ENCODE measurements at places on chromosomes 1 and 21.
A peak's percentile ranks its signal among the peaks of the same experiment; 100 is the strongest.

DNA sequence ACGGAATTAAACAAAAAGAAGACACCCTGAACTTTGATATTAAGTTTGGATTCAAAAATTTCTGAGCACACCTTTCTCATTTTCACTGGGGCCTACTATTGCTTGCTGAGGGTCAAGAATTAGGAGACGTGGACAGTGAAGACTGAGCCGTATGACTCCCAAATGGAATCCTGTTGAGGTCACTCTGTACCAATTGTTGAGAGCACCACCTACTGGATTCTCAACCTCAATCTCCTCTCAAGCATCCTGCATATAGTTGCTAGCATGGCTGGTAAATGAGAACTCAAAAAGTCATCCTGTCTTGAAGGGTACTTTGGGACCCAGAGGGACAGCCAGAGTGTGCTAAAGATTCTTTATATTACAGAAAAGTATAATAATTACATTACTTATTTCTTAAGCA lies 20.2 kb upstream of the MTR start:
- no peak for DNase-seq

DNA sequence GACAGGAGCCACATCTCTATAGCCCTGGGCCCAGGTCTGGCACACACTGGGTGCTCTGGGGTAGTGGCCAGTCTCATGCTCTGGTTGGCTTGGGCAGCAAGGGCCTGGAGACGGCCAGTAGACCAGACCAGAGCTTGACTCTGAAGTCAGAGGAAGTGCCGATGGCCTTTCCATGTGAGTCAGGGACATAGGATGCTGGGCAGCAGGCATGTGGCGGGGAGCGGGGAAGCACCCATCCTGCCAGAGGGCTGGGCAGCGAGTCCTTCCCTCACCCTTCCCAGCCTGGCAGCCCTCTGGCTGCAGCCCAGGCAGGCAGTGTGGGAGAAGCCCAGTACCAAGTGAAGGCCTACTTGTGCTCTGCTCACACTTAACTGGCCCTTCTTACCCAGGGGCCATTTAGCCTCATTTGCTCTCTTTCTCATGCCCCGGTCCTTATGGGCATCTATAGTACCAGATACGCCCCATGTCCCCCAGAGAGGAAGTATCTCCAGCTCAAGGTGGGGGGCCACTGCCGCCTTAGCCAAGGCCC lies 3.3 kb downstream of the GPR153 start:
- no peak for DNase-seq

- no peak for DNase-seq
Measured at GRCh38 chr1:37068897-37069296, 34.6 kb upstream of the GRIK3 start.

DNA sequence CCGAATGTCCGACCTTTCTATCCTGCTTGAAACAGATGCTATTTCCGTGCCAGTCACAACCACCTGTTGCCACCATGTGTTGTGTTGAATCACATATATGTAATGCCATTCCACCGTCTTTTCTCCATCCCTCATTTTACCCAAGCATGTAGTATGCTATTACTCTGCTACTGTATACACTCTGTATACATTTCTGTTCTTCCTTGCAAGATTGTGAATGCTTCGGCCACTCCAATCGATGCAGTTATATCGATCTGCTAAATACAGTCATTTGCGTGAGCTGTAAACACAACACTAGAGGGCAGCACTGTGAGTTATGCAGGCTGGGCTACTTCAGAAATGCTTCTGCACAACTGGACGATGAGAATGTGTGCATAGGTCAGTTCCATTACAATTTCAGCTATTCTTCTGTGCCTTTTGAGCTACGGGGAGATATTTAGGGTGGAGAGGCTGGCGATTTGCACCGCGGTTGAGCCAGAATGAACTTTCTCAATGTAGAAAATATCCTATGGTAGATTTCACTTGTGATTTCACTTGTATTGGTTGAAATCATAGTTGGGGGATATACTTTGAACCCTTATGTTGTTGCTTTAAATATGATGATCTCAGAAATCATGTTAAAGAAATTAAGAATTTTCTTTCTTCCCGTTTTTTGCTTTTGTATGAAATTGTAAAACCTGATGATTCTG lies 289.8 kb downstream of the NTNG1 start:
- DNase-seq = peak; percentile 35

- no peak for DNase-seq
Measured at GRCh38 chr1:188004849-188005248, 1176.1 kb downstream of the PLA2G4A start.

GRCh38 chr1:178533121-178533946 lies 20.4 kb downstream of the TEX35 start:
- DNase-seq = no peak

DNA sequence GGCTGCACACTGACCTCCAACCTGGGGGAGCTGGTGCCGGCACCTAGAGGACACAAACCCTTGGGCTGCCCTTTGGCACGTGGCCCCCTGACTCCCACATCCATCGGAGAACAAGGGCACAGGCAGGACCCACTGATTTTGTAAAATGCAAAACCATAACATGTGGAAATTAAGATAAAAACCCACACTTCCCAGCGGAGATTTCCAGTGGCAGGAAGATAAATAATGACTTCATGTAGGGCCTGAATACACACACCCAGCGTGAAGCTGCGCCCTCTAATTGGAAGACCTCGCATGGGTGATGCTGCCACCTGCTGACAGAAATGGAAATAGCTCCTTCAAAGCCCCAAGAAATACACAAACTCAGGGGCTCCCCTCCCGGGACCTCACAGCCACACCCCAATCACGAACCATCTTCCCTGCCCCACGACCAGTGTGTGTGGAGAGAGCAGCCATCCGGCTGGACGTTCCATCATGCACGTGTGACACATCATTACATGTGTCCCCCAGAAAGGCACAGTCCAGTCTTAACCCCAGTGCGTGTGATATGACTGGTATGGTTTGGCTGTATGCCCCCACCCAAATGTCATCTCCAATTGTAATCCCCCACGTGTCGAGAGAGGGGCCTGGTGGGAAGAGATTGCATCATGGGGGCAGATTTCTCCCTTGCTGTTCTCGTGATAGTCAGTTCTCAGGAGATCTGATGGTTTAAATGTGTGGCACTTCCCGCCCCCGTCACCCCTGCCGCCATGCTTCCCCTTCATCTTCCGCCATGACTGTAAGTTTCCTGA lies 5.7 kb upstream of the TPRG1L start:
- DNase-seq = peak; percentile 70

- no peak for DNase-seq
Measured at GRCh38 chr1:86138746-86139145, 17.8 kb downstream of the COL24A1 start.

- peak; percentile 5 for DNase-seq
Measured at GRCh38 chr1:153922076-153922971, 448 bp downstream of the GATAD2B start.

DNA sequence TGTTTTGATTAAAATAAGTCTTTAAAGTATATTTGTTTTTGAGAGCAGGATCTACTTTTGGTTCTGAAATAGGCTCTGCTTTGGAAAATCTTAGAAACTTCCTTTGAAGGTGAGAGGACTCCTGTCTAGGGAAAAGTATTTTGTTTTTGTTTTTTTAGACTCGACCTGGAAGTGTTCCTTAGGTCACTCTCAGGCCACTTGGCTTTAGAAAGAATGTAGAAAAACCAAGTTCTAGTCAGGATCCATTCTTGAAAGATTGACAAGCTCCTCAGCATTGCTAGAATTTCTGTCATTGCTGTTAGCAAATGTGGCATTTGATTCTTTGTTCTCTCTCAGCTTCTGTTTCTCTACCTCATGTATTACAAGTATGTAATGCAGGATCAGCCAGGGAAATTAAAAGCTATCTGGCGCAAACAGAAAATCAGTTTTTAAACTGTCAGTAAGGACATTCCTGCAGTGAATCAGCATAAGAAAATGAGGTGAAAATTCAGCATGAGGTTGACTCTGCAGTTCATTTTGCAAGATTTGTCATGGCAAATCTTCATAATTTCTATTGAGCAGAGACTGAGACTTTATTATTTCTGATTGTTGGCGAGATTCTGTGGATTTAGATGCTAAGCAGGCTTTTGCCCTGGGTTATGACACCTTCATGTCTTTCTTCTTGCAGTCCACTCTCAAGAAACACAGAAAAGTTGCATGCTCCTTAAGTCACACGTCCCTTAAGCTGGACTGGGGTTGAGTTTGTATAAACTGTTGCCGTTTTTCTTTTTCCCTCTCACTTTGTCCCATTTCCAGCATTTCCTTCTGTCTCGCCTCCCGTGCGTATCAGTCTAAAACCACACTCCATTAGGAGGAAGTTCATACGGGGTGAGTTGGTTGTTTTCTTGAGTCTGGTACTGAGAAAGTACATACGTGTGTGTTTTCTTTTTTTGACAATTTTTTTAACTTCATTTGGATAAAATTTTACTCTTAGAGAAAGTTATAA lies 12.6 kb downstream of the NTPCR start:
- DNase-seq = peak; percentile 39

- no peak for DNase-seq
Measured at GRCh38 chr1:228207381-228207810, 448 bp upstream of the OBSCN start.

- DNase-seq = no peak
Measured at GRCh38 chr21:15026370-15026769, 38.4 kb downstream of the NRIP1 start.

DNA sequence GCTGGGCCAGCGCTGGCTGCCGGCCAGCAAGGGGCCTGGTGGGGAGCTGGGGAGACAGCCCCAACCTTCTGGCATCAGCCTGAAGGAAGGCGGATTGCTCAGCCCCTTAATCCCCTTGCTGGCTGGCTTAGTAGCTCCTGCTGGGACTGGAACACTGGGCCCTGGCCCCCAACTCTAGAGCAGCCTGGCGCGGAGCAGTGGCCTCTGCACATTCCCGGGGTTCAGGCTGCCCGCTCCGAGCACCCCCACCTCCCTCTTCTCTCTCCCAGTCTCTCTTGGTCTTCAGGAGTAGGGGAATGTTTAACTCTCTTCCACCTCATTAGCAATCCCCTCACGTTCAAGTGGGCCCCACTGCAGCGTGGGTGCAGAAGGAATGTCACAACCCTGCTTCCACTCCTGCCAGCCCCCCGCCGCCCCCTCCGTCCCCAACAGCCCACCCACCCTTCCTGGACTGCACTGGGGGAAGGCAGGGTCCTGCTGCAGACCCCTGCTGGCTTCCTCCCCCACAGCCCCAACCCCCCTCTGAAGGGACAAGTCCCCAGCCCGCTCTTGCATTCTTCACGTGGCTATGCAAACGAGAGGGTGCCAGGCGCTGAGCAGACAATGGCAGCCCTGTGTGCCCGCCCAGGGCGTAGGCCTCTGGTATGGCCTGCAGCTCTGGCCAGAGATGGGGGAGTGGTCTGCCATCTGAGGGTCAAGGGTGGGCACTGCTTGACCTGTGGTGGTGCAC lies 980 bp upstream of the CLDN19 start:
- no peak for DNase-seq

- no peak for DNase-seq
Measured at GRCh38 chr1:93427656-93428055, 20.3 kb upstream of the FNBP1L start.

GRCh38 chr1:100023482-100023881 lies 53.7 kb downstream of the SLC35A3 start:
- no peak for DNase-seq

GRCh38 chr1:155187456-155187891 lies 13.8 kb downstream of the TRIM46 start:
- DNase-seq = no peak

GRCh38 chr1:26278303-26278702 lies 1.6 kb upstream of the SH3BGRL3 start:
- DNase-seq = peak; percentile 76

DNA sequence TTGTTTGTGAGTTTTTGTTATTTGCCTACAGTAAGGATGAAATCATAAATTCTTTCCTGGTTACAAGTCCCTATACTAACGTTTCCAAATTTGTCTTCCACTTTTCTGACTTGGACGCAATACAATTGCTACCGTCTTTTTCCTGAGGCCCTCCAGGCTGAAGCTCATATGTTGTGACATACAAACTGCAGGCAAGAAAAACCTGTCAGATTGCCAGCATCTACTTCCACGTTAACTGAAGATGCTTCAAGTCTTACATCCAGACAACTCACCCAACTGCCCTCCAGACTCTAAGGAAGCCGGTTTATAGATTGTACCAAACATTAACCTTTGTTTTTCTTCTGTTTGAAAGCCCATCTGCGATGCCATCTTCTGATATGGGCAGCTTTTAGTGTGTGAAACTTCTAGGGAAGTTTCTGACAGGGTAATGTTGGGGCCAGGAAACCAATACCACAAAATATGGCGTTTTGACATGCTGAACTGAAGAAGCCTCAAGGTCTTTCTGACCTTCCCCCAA lies 21.4 kb upstream of the RNF11 start:
- peak; percentile 13 for DNase-seq

- peak; percentile 36 for DNase-seq
Measured at GRCh38 chr21:15943009-15943666, 213.4 kb downstream of the USP25 start.

- DNase-seq = no peak
Measured at GRCh38 chr1:243455760-243456651, 200.2 kb downstream of the SDCCAG8 start.

- no peak for DNase-seq
Measured at GRCh38 chr1:198674009-198674408, 35.2 kb downstream of the PTPRC start.

- DNase-seq = no peak
Measured at GRCh38 chr1:164922585-164922984, 363.6 kb downstream of the PBX1 start.

DNA sequence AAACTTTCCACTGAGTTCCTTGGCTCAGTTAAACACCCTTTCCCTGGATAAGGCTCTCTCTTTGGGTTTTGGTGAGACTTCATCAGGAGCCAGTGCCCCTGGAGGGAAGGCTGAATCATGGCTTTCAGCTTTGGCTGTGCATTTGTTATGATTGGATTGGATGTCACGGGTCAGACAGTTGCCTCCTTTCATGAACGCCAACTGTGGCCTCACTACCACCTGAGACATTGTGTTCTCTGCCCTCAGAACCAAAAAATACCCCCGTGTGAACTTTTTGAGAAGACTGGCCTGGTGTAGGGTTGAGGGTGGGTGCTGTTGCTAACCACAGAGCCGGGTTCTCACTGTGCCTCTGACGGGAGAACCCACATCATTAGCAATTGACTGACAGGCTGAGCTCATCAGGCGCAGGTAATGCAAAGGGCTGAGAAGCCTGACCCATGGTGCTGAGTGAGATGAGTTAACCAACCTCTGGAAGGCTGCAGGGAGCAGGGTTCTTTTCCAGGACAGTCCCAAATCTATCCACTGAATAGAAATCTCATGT lies 65.6 kb downstream of the HHAT start:
- peak; percentile 96 for DNase-seq

GRCh38 chr1:97943354-97943753 lies 22.5 kb upstream of the DPYD start:
- peak; percentile 69 for DNase-seq

DNA sequence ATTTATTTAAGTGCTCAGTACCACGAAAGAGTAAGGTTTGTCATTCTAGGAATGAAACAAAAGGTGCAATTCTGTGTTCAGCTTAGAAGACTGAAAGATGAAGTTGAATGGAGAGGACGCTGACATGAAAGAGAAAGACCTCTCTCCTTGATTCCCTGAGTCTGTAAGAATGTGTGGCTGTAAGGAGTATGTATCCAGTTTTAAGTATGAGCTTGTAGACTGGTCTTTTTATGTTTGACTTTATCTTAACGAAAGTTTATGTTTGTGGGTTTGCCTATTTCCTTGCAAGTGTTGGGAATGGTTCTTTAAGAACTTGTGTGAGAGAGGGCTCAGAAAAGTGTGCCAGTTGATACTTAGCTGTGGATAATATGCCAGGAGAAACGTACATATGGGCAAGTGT lies 1.4 kb downstream of the CHD1L start:
- peak; percentile 20 for DNase-seq
